ENCODE measurements at places on chromosomes 16 and 17.

GRCh38 chr17:31013844-31014243 is 43.0 kb downstream of the RNF135 start:
- no peak for DNase-seq

- DNase-seq = no peak
Measured at GRCh38 chr16:12752159-12752558, 51.5 kb downstream of the CPPED1 start.

GRCh38 chr17:9218911-9219310 is 197.6 kb downstream of the NTN1 start:
- DNase-seq = no peak

GRCh38 chr16:48102083-48103008 is 53.4 kb downstream of the ABCC12 start:
- DNase-seq = no peak
